ENCODE measurements at places on chromosomes 11 and 22. TPM values are rescaled to one million over a fixed set of nuclear protein-coding genes. Genes with fewer than 3 reads are reported as not detected.

GRCh38 chr22:23105304-23105703, 35.0 kb downstream of the GNAZ start:
- DNase-seq: no peak

DNA sequence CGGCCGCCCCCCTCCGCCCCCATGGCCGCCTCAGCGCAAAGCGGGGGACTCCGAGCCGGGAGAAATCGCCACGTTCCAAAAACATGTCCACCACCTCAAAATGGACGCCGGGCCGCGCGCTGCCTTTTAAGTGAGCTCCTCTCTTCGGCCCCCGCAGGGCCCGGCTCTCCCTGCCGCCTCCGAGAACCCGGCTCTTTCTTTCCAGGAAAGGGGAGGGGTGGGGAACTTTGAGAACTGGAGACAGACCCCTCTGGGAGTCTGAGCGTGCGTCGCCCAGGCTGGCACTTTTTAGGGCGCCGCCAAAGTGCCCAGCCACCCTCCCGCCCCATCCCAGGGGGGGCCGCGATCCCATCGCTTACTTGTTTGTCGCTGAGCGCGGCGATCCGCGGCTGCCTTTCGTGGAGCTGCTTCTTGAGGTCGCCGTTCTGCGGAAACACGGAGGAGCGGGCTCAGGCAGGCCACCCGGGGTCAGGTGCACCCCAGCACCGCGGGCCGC, 1.6 kb downstream of the PHF21B start:
- DNase-seq: no peak

NAV2 gene
- total RNA-seq: 1.2 TPM

ZP1 gene
- not detected for total RNA-seq

CDC42BPG gene
- total RNA-seq: 2.3 TPM

DNA sequence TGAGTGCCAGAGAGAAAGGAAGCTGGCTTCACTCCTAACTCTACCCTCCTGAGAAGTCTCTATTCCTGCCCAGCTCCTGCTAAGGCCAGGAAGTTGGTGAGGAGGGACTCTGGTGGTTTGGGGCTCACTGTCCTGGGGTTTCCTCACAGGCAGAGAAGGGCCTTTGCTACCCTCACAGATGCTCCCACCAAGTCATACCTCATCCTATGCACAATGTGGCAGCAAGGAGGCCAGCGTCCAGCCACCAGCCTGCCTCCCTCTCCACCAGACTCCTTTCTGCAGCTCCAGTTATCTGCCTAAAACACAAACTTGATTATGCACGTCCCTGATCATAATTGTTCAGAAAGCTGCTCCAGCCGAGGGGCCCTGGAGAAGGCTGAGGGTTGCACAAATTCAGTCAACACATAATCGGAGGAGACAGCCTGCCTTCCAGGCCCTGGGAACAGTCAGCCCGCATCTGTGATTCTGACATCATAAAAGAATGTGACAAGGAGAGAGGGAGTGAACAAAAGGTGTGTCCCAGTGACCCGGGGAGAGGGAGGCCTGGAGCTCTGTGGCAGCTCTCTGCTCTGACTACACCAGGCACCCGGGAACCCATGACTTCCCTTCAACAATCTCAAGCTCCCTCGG, 28.8 kb downstream of the DKK3 start:
- DNase-seq: no peak

GRCh38 chr11:126415128-126415527, 59.6 kb downstream of the ST3GAL4 start:
- DNase-seq: no peak

TNNI2 gene
- total RNA-seq: not detected

NDUFS8 gene
- total RNA-seq: 132 TPM

- no peak for DNase-seq
Measured at GRCh38 chr11:30172883-30173311, 57.9 kb upstream of the FSHB start.

KRTAP5-9 gene
- total RNA-seq: not detected

DNA sequence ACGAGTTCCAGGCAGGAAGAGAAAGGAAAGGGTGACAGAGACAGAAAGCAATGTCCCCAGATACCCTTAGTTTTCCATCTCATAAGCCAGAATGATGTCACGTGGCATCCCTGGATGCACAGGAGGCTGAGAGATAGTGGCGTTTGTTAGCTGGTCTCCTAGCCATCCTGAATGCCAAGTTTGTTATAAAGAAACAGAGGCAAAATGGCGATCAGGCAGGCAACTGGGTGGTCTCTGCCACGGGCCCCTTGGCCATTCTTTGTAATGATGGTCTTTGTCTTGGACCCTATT, 5.3 kb downstream of the SMIM38 start:
- DNase-seq: no peak

DNA sequence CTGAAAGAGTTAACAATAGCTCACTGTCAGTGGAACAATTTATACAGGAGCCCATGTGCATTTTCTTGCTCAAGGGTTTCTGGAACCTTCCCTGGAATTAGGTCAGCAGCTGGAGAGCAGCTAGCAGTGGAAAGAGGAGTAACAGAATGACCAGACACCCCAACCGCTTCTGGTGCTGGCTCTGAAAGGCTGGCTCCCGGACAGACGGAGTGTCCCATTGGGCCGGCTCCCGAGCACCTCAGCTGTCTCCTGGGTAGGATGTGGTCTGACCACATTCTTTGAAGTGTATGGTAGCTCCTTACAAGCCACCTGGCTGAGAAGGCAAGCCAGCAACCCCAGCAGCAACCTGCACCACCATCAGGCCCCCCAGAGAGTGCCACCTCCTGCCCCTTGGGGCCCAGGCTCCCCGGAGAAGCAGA, 44.7 kb downstream of the ABTB2 start:
- DNase-seq: no peak

PRODH gene
- 0.24 TPM for total RNA-seq

GRCh38 chr11:108221911-108222573, 396 bp downstream of the NPAT start:
- peak; percentile 35 for DNase-seq
